Activated naive CD8-positive, alpha-beta T cell treated with anti-CD3 and anti-CD28 coated beads for 36 hours (primary cell): ENCODE measurements at places on chromosomes 6 and 20.
A peak's percentile ranks its signal among the peaks of the same experiment; 100 is the strongest.

DNA sequence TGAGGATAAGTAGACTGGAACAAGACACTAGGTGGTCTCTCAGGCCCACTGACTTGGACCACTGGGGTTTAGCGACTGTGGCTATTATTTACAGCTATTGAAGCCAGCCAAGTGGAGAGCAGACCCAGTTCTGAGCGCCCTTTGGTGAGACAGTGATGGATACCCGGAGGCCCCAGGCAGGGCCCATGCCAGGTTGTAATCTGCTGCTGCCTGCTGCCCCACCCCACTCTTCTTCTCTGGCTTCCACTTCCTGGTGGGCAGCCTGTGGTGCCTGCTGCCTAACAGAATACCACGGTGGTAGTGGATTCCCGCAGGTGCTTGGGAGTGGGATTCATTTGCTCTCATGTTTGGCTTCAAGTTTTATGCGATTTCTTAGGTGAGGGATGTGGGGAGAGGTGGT lies 570 bp downstream of the RAB44 start:
- no peak for DNase-seq

GRCh38 chr6:22754061-22754460 lies 184.7 kb downstream of the HDGFL1 start:
- DNase-seq = no peak

DNA sequence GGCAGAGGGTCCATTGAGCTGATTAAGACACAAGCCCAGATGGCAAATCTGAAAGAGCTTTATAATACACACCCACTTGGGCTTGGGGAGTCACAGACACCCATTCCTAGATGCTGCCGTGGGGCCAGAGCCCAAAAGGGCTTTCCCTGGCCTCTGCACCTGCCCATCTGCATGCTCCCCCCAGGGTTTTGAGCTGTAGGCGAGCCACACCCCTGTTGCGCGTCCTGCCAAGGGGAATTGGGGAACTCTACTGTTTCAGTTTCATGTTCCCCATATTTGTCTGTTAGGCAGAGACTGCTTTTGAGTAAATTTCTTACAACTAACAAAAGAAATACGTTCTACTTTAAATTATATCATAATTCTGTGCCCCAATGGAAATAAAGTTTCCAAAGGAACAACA lies 52.9 kb upstream of the FNDC1 start:
- no peak for DNase-seq

DNA sequence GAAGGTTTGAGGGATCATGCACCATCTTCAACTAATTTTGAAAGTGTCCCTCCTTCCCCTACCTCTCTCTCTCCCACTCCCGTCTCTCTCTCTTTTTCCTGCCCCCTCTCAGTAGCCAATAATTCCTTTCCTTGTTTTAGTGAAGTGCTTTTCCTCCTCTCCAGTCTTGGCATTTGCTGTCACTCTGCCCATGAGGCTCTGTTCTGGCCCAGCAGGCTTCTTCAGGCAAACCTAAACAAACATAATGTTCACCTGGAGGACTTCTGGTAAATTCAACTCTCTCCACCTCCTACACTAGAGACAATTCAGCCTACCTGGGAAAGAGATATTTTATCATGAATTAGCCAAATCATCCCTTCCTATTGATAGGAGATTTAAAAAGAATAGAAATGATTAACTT lies 320.4 kb upstream of the RNF24 start:
- DNase-seq = no peak

DNA sequence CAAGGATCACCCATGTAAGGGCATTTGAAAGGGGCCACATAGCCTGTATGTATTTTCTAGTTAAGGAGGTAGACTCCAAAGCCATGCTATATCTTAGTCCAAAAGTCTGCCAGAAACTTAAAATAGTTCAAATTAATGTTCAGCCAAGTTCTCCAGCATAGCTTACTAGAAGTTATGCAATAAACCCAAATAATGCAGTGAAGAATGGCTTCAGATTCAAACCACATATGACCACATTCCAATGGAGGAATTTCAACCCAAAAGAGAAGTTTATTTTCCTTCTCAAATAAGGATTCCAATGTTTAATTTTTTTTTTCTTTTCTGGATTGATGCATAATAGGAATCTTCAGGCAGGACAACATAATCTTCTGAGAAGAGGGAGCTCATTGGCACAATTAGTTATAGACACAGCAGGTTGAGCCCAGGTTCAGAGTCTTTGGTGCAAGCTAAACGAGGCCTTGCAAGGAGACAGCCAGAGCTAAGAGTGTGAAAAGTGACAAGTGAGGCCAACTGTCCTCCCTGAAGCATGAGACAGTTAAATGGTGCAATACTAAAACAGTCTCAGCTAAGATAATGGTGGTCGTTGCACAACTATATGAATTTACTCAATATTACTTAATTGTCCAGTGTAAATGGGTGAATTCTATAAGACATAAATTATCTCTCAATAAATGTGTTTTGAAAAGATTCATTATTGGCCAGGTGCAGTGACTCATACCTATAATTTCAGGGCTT lies 598.8 kb upstream of the CDH4 start:
- no peak for DNase-seq

- DNase-seq = no peak
Measured at GRCh38 chr6:71250099-71250602, 38.5 kb upstream of the OGFRL1 start.

GRCh38 chr20:40966103-40966502 lies 62.5 kb upstream of the TOP1 start:
- DNase-seq = no peak

DNA sequence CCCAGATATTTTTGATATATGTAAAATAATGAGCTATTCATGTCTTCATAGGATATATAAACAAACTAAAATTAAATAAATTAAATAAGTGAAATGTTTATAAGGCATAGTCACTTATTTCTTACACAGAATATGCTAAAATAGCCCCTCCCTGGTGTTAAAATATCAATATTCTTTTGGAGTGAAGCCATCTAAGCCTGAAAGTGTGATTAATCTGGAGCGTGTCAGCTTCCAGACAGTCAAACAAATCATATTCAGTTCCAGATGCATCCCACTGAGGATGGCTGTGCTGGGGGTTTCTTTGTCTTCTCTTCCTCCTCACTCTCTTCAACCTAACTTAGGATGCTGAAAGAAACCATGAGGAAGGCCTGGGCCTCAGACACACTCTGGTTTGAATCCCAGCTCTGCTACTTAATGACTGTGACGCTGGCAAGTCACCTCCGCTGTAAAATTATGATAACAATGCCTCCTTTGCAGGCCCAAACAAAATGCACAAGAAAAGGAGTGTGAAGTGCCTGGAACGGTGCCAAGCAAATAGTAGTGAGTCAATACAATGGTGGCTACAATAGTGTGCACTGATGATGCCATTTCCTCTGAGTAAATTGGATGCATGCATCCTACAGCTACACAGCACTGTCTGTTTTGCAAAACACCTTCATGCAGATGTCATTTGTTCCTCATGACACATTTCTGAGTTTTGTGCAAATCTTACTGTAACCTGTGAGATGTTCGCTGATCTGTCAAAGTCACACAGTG lies 161.4 kb downstream of the FOXC1 start:
- peak; percentile 23 for DNase-seq

- DNase-seq = no peak
Measured at GRCh38 chr6:81826784-81827183, 74.3 kb upstream of the TENT5A start.

DNA sequence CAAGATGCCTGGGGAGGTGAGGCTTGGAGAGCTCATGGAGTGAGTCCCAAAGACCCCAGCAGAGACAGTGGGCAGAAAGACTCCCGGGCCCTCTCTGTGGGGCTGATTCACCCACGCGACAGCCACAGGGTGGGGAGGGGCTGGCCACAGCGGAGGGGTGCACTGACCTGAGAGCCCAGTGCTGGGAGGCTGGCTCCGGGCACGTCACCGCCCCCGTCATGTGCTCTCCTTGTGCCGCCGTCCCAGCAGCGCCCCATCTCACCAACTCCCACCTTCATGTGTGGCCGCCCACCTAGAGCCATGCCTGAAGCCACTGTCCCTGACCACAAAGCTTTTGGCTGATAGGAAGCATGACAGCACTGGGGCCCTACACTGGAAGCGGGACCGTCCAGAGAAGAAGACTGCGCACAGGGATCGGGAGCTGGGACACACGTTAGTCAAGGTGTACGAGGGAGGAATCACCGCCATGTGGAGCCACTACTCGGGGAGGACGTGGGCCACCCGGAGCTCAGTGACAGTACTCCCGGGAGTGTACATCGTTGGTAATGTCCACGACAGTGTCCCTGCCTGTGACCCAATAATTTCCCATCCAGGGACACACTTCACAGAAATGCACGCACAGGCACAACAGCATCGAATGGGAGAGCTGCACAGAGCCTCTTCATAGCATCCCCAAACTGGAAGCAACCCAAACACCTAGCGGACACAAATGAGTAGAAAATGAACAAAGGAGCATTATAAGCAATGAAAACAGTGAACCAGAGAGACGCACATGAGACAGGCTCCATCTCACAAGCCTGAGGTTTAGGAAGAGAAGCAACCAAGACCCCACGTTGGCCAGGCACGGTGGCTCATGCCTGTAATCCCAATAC lies 28.4 kb upstream of the FOXC1 start:
- DNase-seq = no peak

- no peak for DNase-seq
Measured at GRCh38 chr20:30599990-30600389, 657.5 kb upstream of the DEFB115 start.

GRCh38 chr6:12353731-12354130 lies 63.6 kb downstream of the EDN1 start:
- no peak for DNase-seq

GRCh38 chr6:37493661-37493995 lies 6.1 kb downstream of the CCDC167 start:
- no peak for DNase-seq

GRCh38 chr6:100203400-100203799 lies 209.4 kb upstream of the MCHR2 start:
- DNase-seq = no peak

DNA sequence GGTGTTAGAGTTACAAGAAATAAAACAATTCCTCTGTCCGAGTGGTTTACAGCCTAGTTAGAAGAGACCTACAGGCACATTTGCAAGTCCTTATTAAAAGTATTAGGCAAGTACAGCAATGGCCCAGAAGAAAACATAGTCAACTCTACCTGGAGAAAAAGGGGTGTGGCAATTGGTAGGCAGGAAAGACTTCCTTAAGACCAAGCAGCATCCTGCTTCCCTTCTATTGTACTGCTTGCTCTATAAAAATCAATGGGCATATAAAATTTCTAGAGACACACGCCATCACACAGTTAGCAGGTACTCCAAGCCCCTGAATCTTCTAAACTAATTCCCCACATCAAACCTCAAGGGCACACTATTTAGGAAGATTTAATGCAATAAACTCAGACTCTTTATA lies 185.6 kb downstream of the ATXN1 start:
- DNase-seq = no peak

DNA sequence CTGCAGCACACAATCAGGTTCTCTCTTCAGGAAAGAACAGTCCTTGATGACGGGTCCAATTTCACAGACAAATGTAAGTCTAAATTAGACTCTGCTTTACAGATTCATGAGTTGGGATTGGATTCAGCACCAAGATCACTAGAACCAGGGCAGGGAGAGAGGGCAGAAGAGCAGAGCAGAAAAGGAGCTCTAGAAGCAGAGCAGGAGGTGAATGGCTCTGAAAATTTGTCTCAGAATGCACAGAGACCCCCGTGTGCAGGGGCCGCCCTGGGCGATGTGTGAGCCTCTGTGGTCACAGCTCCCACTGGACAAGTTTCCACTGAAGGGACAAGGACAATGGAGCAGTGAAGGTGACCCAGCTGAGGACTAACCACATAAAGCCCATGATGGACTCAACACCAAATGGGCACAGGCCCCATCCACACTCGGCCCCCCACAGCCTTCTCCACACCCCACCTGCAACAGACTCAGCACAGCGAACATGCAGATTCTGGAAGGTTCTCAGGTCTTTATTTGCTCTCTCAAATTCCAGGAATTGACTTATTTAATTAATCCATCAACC lies 3.5 kb downstream of the HLA-B start:
- no peak for DNase-seq

DNA sequence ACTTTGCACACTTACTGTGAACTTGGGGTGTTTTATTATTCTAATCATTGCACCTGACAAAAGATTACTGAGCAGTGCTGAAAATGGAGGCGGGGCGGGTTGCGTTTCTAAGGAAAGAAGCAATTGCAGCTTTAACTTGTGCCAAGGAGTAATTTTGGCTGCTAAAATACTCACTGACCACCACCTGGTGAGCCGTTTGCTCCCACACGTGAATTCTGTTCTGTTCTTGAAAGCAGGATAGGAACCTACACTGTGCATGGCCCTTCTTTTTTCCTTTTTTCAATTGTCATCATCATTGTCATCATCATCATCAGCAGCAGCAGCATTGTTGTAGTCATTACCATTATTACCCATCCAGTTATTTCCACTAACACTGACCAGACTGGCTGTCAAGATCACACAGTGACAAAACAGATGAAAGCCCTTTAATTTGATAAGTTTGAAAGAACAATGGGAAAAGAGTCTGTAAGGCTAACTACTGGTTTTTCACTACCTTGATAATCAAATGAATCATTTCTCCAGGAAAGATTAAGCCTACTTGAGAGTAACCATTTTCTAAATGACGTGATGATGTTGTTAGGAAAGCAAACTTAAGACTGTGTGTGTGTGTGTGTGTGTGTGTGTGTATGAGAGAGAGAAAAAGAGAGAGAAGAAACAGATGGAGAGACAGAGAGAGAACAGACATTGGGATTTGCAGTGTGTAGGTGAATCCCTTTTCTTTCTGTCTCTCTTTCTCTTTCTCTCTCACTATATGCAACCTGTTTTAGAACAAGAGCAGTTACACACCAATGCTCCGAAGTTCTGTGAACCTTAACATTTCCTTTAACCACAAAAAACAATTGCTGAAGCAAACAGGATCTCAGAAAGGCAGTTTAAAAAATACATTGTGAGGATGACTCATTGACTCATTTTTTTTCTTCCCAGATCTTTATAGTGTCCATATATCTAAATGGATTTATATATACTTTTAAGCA lies 3.8 kb downstream of the RIPOR2 start:
- no peak for DNase-seq

DNA sequence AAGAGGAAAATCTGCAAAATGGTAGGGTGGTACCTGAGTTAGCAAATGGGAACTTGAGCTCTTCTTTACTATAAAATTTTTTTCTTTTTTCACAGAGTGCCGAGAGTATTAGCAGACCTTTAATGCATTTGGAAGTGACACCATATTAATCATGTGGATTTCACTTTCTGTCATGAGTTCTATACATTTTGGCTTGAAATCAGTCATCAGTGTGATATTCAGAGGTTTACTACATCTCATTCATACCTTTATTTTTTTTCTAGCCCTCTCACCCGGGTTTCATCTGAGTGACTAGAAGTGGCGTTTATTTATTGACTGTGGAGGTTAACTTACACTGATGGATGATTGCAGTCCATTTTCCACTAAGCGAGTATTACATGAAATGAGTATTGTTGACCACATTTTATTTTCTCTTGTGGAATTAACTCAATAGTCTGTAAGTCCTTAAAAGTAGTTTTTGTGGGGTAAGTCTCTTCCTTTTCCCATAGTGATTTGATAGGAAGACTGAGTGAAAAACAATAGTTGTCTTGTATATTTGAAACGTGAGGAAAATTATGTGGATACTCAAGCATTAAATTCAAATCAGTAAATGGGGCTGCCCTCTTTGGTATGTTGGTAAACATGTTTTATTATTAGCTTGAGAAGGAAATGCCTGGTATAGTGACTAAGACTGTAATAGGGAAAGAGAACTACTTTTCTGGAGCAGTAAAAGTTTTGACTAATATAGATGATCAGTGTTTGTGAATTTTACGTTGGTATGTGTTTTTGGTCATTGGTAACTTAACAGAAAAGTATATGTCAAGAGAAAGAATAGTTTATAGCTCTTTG lies 55.5 kb downstream of the JARID2 start:
- no peak for DNase-seq
